ENCODE measurements at places on chromosomes 2 and 18.

DNA sequence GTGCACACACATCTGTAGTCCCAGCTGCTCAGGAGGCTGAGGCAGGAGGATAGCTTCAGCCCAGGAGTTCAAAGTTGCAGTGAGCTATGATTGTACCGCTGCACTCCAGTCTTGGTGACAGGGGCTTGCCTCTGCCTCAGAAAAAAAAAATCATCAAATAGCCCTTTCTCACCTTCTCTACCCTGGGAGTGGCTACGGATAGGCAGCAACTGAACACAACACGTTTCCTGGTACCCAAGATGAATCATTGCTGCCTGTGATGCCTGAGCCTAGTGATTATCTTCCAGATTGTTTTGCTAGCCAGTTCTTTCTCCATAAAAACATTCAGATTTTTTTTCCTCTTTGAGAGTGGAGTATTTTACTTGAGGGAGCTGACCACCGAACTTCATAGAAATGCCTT is 13.5 kb downstream of the INPP4A start:
- DNase-seq = no peak

GRCh38 chr18:79133724-79134123 is 64.5 kb downstream of the ATP9B start:
- peak; percentile 7 for DNase-seq

DNA sequence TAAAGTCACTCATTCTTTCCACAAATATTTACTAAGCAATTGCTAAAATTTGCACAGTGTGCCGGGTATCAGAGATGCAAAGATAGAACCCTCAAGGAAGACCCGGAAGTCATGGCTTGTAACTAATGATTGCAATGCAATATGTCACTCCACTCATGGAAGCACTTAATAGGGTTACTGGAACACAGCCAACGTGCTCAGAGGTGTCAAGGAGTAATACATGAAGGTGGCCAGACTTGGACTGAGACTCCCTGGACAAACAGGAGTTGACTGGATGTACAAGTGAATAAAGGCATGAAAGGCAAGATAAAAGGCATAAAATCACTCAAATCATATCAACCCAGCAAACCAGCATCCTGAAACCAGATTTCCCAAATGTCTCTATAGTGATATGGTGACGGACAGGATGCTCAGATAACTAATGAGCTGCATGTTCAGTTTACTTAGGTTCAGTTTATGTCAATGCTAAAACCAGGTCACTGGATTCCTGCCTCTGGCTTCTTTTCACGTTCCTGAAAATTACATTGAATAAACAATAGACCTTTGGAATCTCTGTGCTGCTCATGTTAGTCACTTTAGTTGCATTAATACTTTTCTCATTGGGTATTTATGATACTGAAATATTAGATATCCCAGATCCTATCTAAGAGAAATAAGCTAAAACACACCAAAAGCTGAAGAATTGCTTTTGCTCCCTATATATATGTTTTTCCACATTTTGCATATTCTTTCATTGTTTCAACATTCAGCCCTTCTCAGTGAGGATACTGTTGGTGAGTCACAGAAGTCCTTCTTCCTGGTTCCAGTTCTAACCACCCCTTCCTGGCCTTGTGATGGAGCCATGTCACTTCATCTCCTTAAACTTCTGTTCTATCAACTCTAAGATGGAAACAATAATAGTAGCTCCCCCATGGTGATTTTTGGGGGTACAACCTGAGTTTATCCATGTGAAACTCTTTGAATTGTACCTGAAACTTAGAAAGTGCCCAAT is 688.9 kb upstream of the ID2 start:
- DNase-seq = no peak

DNA sequence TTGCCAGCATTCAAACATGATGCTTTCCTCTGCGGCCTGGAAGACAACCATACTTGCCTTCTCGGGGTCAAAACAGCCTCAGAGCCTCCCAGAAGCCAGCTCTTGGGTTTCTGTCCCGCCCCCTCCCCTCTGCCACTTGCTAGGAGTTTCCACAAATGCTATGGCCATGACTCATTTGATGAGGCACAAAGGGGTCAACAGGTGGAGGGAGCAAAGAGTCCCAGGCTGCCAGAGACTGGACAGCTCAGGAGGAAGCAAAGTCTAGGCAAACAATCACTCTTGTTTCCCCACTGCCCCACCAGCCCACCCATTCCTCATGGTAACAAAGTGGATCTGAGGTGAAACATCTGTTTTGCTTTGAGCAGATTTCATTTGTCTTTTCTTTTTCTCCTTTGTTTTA is 551.1 kb downstream of the TNS1 start:
- no peak for DNase-seq

GRCh38 chr18:79544386-79544963 is 135.1 kb upstream of the CTDP1 start:
- no peak for DNase-seq

GRCh38 chr18:13676471-13676870 is 49.9 kb downstream of the FAM210A start:
- DNase-seq = no peak

Data from putamen (tissue), 1 donor.